ENCODE measurements at places on chromosomes 1 and 21. TPM values are rescaled to one million over a fixed set of nuclear protein-coding genes. Genes with fewer than 3 reads are reported as not detected.

The SELL gene
- 1,261 TPM for polyA plus RNA-seq

The KRTAP19-4 gene
- not detected for polyA plus RNA-seq

The EVI5 gene
- polyA plus RNA-seq, result 4.8 TPM

The NOL9 gene
- polyA plus RNA-seq, result 18.1 TPM

The LMNA gene
- polyA plus RNA-seq, result 5.7 TPM

The TPM3 gene
- 878 TPM for polyA plus RNA-seq

The UBXN10 gene
- 0.39 TPM for polyA plus RNA-seq

The TEX38 gene
- polyA plus RNA-seq, result not detected
